ENCODE measurements at places on chromosomes 16 and 17.

DNA sequence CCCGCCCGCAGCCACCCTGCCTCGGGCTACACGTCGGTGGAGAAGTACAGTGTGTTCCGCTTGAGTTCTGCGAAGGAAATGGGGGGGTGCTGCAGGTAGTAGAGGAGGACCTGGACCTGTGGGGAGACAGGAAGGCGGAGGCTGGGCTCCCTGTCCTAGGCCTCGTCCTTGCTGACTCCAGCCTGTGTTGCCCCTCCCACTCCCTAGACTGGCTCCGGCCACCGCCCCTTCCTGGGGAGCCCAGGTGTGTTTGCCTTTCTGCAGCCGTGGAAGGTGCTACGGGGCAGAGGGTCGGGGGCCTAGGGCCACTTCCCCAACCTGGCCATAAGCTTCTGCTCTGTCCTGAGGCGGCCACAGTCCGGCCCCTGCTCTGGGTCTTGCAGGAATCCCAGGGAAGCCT lies 9.1 kb downstream of the TIMM22 start:
- DNase-seq = no peak

GRCh38 chr16:47778106-47778801 lies 317.1 kb downstream of the PHKB start:
- no peak for DNase-seq

GRCh38 chr16:20768121-20768520 lies 4.3 kb downstream of the ACSM3 start:
- no peak for DNase-seq

- DNase-seq = no peak
Observed at GRCh38 chr16:69599731-69600130, 34.0 kb downstream of the NFAT5 start.

DNA sequence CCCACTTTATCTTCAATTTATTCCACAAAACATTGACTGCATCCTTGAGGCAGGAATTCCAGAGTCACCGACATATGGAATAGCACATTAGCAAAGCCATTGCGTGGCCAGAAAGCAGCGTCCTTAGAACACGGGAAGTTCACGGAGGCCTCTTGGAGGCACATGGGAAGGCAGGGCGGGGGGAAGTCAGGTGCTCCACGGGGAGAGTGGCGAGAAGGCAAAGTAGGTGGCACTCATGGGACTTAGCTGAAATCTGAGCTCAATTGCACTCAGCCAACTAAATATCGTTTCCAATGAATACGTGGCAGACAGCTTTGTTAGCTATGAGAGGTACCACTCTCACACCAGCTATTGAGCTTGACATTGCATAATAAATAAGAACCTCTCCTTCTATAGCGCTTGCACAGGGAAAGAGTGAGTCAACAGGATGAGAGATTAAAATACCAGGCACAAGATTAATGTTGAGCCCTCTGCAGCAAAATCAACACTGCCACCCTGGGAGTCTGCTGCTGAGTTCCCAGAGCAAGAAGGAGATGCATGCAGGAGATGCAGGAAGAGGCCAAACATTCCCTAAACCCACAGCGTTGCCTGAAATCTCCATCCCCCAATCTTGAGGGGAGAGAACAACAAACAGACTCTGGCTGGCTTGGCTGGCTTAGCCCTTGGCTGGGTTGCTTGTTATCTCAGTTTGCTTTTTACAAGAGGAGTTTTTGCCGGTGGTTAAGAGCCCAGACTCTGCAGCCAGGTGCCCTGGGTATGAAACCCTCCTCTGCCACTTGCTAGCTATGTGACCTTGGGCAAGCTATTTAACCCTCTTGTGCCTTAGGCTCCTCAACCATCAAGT lies 28.8 kb downstream of the ABCC12 start:
- no peak for DNase-seq

DNA sequence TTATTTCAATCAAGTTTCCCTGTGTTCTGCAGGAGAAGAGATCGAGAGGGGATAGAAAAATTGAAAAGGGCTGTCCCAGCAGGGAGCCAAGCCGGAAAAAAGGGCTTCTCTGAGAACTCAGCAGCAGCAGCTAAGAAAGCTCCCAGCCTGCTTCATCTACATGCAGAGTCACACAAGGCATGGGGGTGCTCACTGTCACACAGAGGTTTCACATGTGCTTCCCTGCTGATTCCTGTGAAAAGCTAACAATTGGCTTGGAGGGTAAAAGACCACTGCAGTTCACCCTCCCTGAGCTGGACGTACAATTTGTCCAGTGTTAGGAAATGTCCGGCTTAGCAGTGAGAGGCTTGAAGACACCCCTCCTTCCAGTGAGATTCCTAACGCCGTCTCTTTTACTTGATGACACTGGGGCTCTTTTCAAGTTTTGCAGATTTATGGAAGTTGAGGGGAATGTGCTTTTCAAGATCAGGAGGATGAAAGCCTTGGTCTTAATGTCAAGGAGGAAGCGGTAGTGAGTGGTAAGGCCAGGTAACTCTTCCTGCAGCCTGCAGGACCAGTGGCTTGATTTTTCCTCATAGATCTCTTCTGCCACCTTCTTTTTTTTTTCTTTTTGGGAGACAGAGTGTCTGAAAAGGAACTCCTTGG lies 85.6 kb downstream of the WNT3 start:
- no peak for DNase-seq

DNA sequence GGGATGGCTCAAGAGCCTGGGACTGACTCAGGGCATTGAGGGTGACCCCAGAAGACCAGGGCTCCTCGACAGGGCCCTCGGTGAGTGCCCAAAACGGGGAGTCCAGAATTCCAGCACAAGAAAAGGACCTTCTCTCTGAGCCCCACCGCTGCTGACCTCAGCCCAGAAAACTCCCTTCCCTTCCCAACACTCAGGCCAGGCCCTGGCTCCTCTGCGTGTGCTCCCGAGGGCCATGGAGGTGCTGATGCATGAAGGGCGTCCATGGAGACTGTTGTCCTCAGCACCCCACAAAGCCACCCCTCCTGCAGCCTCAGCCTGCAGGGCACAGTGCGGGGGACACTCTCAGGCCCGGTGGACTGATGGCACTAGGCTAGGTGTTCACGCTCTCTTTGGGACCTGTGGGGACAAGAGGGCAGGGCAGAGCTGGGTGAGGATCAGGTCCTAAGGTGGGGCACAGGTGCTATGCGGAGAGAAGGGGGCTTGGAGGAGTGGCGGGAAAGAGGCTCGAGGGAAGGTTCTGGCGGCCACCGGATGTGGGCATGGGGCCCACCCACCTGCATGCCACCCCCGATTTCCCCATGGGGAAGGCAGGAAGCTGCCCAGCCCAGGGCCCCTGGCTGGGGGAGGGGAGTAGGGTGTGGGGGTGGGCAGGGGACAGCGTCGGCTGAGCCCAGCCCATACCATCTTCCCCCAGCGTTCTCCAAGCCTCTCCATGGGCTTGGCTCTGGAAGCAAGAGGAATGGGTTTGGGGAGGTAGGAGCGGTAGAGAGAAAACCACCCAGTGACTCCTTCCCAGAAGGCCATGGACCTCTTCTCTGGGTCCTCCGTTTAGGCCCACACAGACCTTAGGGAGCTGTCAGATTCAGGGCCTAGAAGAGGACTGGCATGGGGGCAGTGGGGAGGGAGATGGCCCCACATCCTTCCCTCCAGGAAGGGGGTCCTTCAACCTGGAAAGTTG lies 4.5 kb upstream of the TSPOAP1 start:
- peak; percentile 61 for DNase-seq
